ENCODE measurements at places on chromosomes 11 and 22.
A peak's percentile ranks its signal among the peaks of the same experiment; 100 is the strongest.

DNA sequence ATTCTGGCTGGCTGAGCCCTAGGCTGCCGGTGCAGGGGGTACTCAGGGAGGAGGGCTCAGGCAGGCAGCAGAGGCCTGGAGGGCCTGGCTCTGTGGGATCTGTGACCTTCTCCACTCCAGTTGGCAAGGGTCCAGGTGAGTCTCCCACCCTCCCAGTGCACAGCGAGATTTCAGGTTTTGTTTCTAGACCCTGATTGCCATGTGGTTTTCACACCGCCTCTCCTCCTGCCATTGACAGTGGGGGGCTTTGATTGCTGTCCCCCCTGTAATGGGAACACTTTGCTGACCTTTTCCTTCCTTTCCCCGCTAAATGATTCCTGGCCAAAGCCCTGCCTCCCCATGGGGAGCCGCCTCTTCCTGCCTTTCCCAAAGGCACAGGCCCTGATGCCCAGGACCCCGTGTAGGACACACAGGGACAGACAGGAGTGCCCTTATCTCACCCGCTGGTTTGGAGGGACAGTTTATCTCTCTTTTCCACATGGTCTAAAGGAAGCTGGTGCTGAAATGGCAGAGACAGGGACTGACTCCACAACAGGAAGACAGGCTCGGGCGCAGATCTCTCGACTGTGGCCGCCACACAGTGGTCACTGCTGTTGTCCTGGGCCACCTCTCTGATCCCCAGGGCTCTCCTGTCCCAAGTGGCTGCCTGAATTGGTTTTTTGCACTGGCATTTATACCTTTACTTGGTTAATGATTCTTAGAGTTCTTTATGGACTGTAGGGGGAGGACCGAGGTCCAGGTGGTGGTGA, 43.4 kb downstream of the BCR start:
- DNase-seq: no peak

GRCh38 chr22:30763815-30764673, 69.4 kb downstream of the OSBP2 start:
- peak; percentile 16 for DNase-seq

GRCh38 chr11:125262194-125262829, 97.8 kb downstream of the PKNOX2 start:
- no peak for DNase-seq

- no peak for DNase-seq
Measured at GRCh38 chr11:116875194-116875593, 37.8 kb upstream of the APOA1 start.

GRCh38 chr11:81839976-81840375, 893.7 kb downstream of the FAM181B start:
- no peak for DNase-seq

DNA sequence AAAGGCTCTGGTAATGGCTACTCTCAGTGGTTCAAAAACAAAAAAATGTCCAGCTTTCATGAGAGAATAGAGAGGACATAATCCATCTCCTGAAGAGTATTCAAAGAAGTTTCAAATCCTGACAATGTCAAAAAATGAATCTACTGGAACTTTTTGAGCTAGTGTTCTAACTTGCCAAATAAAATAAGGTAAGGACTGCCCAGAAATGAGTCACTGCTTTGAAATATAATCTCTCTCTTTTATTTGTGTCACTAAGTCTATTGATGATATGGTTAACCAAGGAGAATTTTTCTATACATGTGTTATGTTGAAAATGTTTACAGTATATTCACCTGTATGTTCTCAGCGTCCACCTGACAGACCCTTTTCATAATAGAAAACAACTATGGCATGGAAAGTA, 3.4 kb downstream of the GUCY1A2 start:
- DNase-seq: no peak

DNA sequence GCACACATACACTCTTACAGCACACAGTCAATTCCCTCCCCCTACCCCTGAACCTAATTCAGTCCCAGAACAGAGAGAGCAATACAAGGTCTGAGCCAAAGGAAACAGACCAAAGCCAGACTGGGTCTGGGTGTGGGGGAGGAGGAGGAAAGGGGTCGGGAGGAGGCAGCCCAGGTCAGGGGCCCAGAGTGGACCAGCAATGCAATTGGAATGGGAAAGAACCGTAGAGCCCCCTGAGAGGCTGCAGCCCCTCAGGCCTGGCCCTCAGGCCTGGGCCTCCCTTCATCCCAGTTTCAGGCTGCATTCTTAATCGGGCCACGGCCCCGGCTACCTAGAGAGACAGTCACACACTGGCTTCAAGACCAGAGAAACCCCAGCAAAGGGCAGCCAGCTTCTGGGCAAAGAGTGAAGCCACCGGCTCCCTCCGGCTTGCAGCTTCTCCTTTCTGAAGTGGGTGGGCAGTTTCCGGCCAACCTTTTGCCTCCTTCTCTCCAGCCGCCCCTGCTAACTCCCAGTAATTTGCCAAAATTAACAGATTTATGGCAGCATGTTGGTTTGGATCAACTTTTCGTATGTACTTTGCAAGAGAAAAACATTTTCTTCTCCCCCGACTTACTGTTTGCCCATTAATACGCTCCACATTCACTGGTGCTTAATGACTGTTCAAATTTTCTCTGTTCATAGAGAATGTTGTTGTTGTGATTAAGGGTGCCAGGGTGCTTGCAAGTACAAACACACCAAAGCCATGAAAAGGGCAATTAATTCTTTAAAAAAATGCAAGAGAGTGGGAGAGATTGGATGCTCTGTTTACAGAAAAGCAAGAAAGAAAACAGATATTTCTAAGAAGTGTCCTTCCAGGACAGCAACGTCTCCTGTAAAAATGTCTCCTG, 488.3 kb downstream of the MN1 start:
- DNase-seq: no peak

GRCh38 chr11:8624698-8625097, 30.7 kb upstream of the STK33 start:
- DNase-seq: no peak

DNA sequence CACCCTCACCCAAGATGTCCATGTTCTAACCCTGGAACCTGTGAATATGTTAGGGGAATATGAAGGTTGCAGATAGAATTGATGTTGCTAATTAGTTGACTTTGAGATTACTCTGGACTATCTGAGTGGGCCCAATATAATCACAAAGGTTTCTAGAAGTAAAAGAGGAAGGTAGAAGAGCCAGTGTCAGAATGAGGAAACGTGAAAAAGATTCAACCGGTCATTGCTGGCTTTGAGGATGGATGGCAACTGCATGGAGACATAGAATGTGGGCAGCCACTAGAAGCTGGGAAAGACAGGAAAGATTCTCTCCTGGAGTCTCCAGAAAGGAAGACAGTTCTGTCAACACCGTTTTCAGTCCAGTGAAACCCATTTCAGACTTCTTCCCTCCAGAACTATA, 86.6 kb downstream of the CLPB start:
- DNase-seq: no peak

DNA sequence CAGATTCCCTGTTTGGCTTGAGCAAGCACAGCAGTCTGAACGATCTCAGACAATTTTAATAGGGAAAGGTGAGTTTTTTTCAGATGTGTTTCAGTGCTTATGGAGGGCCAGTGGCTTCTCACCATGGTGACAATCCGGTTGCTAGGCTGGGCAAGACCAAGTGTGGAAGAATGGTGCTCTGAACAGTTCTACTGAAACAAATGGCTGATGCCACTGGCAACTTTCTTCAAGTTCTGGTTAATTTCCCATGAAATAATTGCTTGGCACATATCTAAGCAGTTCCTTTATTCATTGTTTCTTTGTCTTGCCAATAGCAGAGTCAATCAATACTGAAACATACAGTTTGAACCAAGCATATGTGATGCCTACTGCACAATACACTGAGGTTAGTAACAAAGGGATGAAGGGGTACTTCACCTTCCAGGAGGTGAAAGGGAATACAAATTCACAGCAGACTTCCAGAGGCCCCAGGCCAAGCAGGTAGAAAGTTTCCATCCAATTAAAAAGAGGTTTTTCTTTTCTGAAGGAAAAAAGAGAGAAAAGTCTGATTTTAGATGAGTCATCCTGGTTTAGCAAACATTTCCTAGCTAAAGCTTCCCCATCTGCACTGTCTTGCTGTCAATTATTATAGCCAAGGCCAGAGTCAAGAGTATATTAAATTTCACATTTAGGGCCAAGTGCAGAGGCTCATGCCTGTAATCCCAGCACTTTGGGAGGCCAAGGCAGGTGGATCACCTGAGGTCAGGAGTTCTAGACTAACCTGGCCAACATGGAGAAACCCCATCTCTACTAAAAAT, 21.2 kb upstream of the NDUFC2 start:
- no peak for DNase-seq

DNA sequence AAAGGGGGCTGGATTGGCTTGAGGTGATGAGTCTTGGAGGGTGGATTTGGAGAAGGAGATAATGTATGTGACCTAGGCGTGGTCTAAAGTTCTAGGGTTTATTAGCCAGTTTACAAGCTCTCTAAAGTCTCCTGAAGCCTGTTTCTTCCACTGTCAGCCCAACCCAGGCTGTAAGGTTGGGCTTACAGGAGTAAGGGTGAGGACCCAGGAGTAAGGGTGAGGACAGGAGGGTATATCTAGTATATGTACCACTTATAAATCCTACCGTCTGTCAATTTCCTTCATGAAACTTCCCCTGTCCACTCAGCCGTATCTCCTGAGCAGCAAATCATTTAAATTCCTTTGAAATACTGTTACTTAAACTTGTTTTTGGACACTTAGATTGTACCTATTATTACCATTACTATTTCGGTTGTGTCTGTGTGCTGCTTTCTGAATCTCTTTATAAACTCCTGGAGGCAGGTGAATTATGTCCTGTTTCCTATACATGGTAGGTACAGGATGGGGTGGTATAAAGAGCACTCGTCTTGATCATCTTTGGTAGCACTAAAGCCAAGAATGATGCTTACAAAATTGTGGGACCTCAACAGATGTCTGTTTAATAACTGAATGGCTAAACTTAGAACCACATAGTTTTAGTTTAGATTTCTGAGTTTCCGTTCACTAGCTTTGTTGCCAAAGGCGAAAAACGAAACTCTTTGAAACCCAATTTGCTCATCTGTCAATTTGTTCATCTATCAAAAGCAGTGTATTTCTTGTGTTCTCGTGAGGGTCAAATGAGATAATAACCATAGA, 192.0 kb downstream of the GRIK4 start:
- DNase-seq: no peak

DNA sequence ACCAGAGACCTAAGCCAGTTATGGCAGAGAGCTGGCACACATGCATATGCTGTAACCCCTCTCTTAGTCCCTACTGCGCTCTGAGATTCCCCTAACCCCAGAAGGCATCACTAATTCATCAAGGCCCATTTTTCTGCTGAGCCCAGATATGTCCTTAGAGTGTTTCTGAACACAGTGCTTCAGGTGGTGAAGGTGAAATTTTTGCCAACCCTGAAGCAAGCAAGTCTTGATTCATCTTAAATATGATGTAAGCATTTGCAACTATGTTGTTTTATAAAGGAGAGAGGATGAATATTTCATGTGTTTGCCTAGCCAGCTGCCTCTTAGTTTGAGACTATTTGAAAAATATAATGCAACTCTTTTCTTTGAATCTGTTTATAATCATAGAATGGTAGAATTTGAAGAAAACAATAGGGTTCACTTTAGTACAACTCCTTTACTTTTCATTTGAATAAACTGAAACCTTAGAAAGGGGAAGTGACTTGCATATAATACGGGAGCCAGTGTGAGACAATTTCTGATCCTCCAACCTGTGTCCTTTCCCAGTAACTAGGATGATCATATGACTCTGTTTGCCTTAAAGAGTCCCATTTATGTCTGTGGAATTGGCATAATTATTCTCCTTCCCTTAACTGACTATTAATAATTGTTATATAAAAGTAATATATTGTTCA, 194.3 kb upstream of the MTNR1B start:
- no peak for DNase-seq

DNA sequence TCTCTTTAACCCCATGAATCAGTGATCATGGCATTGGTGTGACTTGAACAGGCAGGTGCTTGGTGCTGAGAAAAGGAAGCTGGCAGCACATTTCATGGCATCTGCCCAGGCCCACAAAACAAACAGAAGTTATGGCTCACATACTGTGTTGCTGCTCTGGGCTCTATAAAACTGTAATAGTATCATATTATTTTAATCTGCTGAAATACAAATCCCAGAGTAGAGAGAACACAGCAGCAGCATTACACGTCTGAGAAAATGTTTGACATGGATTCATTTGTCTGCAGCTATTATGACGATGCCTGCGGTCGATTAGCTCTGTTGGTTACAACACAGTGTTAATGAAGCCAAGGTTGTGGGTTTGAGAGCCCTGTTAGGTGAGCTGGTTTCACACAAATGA, 80.8 kb downstream of the ALX4 start:
- no peak for DNase-seq

- no peak for DNase-seq
Measured at GRCh38 chr11:123472236-123472935, 42.3 kb downstream of the GRAMD1B start.

DNA sequence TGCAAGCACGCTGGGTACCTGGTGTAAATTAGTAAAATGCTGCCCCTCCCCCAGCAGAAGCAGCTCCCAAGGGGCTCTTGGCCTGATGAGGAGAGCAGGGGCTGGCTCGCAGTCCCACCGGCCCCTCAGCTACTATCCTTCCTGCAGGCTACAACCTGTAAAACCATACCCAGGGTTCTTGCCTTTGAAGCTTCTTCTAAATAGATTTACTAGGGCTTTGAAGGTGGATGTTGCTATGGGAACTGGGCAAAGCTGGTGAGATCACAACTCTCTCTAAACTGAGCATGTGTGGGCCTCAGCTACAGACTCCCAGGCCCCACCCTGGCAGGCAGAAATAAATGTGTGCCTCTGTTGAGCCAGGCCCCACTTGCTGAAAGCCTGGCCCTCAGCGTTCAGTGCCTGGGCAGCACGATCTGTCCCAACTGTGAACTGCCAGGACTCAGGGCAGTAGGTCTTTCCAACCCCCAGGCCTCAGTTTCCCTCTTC, 18.5 kb downstream of the CD5 start:
- DNase-seq: no peak

- no peak for DNase-seq
Measured at GRCh38 chr22:25508761-25509321, 55.6 kb upstream of the GRK3 start.

GRCh38 chr11:42465623-42466022, 846.2 kb upstream of the API5 start:
- DNase-seq: no peak

DNA sequence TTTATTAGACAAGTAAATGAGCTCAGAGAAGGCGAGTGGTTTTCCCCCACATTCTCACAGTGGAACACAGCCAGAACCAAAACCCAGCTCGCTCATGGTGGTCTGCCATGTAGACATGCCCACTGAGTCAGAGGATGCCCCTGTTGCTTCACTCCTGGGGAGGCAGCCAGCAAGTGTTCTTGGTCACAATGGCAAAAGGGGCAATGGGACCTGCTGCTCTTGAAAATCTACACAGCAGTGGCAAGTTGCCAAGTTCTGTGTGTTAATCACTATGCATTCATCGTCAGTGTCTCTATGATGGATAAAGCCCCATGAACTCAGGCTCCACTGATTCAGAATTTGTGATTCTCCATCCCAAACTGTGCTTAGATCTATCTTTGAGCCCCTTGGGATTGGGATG, 64.7 kb upstream of the TBCEL start:
- DNase-seq: no peak

Measured in T-helper 2 cell (primary cell).